ENCODE measurements at places on chromosomes 3 and 15.

DNA sequence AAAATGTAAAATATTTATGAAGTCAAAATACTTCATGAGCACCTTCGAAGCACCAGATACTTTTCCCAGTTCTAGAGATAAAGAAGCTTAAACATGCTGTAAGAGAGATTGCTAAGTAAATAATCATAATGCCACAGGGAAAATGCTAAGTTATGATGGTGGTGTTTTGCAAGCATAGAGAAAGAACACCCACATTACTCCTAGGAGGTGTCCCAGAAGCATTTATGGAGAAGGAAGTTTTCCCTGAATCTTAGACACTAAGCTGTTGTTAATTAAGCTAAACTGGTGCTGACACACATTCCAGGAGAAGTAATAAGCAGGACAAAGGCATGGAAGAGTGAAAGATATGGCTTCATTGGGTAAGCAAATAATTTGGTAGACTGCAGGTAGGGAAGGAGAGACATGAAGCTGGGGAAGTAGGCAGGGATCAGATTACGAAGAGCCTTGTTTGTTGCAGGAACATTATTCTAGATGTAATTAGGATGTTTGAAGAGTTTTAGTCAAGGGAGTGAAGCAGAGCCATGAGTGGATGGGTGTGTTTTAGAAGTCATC, 40.4 kb upstream of the CHMP2B start:
- no peak for DNase-seq

DNA sequence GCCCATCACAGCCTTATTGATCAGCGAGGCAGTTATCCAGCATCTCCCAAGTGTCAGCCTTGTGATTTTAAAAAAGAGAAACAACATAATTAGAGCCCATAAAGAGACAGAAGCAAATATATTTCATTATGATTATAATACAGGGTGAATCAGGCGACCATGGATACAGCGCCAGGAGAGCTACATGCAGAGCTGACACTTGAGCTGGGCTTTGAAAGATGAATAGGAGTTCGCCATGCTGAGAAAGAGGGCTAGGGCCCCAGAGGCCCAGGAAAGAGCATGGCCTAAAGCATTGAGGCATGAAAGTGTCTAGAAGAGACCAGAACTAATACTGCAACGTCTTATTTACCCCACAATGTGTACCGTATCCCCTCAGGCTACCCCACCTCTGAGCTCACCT, 4.2 kb upstream of the CORO2B start:
- no peak for DNase-seq

GRCh38 chr15:75307778-75308390, 25.2 kb downstream of the GOLGA6D start:
- no peak for DNase-seq

GRCh38 chr3:100402256-100402655, 917 bp downstream of the LNP1 start:
- DNase-seq = no peak

GRCh38 chr15:43977072-43977884, 150.5 kb downstream of the WDR76 start:
- DNase-seq = no peak

DNA sequence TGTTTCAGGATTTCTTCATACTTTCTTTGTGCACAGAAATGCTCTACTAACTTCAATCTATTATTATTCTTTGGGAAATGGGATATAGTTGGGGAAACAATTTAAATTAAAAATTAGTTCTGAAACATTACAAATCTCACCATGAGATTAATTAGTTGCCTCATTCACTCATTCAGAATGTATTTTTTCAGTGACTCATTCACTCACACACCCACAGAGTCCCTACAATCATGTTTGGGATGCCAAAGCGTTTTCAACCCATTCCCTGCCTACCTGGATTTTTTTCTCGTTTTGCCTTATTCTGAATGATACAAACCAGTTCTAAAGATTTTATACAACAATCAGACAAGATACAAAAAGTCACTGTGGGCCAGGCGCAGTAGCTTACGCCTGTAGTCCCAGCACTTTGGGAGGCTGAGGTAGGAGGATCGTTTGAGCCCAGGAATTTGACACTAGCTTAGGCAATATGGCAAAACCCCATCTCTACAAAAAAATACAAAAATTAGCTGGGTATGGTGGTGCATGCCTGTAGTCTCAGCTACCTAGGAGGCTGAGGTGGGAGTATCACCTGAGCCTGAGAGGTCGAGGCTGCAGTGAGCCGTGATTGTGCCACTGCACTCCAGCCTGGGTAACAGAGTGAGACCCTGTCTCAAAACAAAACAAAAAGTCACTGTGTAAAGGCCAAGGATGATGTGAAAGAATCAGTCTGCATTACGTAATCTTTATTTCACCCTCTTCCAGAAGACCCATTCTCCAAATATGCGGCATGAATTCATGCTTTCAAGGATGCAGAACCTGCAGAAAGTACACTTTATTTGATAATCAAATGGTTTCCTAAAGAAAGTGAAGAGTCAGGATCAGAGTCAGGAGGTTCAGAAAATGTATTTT, 34.8 kb upstream of the ARHGEF3 start:
- no peak for DNase-seq

- DNase-seq = no peak
Observed at GRCh38 chr15:52392008-52392687, 96.5 kb upstream of the MYO5C start.

DNA sequence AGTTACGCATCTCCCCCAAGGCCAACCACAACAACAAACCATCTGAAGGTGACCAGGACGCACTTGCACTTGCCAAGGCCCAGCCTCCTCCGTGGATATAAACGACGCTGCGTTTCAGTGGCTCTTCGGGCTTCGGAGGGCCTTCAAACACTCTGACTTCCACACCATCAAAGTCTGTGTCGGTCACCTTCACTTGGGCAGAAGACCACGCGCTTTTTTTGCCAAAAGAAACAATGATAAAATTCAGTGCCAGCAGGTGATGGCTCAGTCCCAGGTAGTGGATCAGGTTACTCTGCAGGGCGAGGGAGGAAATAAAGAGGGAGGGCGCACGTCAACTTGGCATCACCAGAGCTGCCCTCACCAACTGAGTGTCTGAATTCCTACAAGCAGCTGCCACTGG, 63.0 kb downstream of the NCEH1 start:
- no peak for DNase-seq

DNA sequence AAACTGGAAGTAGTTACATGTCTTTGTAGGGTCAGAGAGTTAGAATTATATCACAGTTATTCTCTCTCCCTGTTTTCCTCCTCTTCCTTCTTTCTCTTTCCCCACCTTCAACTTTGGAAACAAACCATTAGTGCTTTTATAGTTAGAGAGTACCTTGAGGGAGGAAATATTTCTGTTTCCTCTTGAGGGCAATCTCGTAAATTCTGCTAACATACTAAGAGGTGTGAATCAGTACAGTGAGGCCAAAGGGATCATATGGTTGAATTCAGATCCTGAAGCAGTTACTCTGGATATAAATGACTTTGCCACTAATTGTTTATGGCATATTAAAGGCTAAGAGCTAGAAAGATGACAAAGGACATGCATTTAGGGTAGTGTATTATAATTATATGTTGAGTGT, 60.3 kb upstream of the CCNL1 start:
- DNase-seq = no peak

DNA sequence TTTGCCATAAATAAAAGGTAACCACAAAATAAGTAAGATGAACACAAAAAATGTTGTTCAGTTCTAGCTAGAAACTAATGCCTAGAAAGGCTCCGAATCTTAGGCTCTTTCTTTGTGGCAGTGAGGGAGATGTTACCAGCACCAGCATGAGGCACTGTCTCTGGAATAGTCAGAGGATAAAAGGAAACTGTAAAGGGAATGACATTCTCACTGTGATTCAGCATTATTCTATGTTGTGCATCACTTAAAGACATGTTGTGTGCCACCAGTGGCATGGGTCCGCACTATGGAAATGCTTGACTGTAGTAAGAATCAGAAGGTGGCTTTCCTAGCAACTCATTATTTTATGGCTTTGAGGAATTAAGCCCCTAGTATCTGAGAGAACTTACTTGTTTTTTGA, 70.8 kb downstream of the SEC22A start:
- DNase-seq = no peak

GRCh38 chr3:134294302-134295280, 43.9 kb upstream of the RYK start:
- no peak for DNase-seq

GRCh38 chr15:79193103-79193502, 89.4 kb upstream of the ANKRD34C start:
- no peak for DNase-seq

DNA sequence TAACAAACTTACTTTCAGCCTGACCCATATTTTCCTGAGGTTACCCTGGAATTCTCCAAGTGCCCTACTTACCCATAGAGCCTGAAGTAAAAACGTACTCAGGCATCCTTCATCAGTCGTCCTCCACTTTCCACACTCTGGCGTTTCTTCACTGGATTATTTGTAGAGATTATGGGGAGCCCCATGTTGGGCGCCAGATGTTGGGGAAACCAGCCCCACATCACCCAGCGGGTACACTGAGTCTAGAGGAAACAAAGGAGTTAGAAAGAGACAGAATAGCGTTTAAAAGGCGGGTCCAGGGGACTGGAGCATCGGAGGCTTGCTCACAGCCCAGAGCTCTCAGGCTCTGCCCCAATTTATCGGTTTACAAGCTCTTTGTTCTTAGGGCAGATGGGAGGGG, 9.7 kb upstream of the SLC28A2 start:
- DNase-seq = no peak

- DNase-seq = no peak
Observed at GRCh38 chr3:30332196-30333021, 274.0 kb upstream of the TGFBR2 start.

GRCh38 chr3:144003051-144003450, 31.4 kb downstream of the DIPK2A start:
- no peak for DNase-seq

- no peak for DNase-seq
Observed at GRCh38 chr15:40722934-40723333, 28.0 kb downstream of the RAD51 start.

DNA sequence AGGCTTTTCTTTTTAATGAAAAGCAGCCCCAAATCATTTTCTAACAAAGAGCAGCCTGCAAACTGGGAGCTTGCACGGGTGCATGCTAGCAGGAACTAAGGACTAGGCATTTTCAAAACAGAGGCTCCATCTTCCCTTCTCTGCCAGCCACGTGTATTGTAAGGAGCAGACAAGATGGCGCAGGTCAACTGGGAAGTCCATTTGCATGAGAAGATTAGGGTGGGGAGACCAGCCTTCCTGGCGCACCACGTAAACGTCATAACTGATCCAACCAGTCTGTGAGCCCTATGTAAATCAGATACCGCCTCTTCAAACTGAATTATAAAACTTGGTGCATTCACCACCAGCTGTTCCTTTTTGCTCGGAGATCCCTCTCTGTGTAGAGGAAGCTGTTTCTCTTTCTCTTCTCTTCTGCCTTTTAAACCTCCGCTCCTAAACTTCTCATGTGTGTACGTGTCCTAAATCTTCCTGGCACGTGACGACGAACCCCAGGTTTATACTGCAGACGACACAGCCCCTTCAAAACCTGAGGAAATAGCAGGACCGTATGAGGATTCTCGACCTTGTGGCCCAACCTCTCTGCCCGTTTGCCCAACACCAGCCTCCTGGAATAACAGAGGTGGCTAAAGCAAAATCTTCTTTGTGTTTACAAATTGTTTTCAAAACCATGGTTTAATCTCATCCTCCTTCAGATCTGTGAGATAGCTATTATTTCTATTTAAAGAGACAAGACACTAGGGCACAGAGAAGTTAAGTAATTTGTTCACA, 26.4 kb upstream of the SLC30A4 start:
- no peak for DNase-seq

- DNase-seq = no peak
Observed at GRCh38 chr3:89692601-89693000, 585.2 kb downstream of the EPHA3 start.

GRCh38 chr3:8882642-8883041, 80.6 kb downstream of the RAD18 start:
- DNase-seq = no peak

- no peak for DNase-seq
Observed at GRCh38 chr3:32780735-32781210, 37.0 kb upstream of the TRIM71 start.

GRCh38 chr3:5138214-5138981, 16.3 kb downstream of the ARL8B start:
- no peak for DNase-seq

GRCh38 chr15:68256675-68257450, 20.7 kb upstream of the FEM1B start:
- peak; percentile 82 for DNase-seq

DNA sequence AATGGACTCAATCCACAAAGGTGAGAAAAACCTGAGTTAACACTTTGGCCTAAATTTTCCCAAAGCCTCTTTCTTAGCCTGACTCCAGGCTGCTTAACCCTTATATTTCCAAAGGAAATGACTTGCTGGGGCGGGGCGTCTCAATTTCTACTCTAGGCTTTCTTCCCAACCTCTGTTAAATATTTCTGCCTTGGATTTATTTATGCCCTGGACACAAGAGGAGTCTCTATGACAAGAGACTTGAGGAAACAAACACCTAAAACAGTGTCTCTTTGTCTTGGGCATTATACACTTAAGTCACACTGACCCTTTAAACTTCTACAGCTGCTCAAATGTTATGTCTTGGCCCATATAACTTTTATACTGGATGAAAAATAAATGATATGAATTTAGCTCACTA, 28.3 kb upstream of the AP4E1 start:
- no peak for DNase-seq

GRCh38 chr15:67018441-67018840, 47.0 kb upstream of the SMAD3 start:
- no peak for DNase-seq

- DNase-seq = no peak
Observed at GRCh38 chr3:113218681-113219045, 7.3 kb downstream of the BOC start.

DNA sequence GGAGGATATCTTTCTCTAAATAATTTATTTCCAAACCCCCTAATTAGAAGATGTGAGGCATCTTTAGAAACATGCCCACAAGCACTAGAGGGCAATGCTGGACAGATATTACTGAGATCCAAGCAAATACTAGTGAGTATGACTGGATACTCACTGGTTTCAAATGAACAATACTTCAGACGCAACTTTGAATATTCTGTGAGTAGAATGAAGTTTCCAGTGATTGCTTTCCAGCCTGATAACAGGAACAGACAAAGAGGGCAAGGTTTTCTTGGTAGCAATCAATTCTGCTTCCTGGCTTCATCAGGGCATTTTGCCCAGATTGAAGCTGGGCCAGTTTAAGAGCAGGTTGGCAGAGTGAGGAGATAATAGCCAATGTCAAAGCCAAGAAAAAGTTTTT, 442.6 kb upstream of the PDZRN3 start:
- no peak for DNase-seq

DNA sequence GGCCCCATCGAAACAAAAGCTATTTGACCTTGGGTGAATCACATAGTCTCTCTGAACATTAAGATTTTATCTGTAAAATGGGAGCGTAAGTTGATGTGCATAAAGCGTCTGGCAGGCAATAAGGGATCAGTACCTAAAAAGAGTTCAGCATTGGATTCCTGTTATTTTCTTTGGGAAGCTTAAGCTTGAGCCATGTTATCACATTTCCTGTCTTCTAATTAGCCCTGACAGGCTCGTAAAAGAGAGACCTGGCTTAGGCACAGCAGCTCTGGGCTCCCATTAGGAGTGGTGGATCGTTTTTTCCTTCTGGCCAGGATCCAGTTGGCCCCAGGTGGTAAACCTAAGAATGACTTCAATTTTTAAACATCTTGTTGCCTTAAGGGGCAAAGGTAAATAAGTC, 26.0 kb upstream of the CA12 start:
- DNase-seq = no peak
